ENCODE measurements at places on chromosomes 3 and 15.

DNA sequence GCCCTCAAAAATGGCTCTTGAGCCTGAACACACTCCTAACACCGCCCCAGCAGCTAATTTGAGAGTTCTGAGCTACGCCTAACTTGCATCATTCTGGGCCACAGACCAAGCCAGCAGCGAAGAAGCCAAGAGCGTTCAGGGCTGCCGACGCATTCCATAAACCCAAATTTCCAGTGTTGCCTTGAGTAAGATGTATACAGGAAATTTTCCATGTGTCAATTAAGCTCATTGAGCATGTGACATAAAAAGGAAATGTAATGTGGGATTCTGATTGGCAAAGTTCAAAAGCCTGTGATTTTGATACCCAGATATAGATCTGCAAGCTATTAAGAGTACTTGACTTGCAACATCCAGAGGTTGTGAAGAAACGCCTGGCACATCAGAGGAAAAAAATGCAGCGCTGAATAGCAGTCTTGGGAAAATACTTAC lies 148.6 kb upstream of the NR2F2 start:
- DNase-seq, result no peak

GRCh38 chr3:156728267-156728985 lies 54.0 kb downstream of the TIPARP start:
- no peak for DNase-seq

DNA sequence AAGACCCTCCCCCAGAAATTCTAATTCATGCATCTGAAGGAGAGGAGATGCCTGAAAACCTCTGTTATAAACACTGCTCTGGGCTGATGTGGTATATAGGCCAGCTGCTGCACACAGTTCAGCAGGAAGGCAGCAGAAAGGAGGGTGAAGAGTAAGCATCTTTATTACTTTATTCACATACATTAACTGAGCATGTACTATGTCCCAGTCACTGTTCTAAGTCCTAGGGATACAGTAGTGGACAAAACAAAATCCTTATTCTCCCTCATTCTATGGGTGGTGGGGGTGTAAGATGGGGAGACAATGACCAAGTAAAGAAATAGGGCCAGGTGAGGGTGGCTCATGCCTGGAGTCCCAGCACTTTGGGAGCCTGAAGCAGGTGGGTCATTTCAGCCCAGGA lies 17.8 kb upstream of the CHRNB4 start:
- no peak for DNase-seq

DNA sequence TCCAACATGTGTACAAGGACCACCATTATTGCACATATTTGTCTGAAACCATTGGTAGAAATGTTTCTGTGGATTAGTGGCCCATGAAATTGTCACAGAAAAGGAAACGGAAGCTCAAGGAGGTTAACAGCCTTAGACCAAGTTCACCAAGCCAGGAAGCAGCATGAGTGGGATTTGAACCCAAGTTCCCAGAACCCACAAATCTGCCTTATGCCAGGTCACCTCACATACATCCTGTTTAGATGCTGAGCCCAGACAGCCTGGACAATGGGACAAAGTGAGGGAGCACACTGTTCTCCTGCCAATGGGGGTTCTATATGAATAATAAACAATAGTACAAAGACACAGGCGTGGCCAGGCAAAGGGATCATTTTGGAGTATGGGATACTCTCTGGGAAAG lies 59.6 kb upstream of the CA12 start:
- DNase-seq, result no peak

GRCh38 chr3:146169891-146170290 lies 8.9 kb upstream of the PLOD2 start:
- no peak for DNase-seq
